ENCODE measurements at places on chromosomes 3 and 15.

DNA sequence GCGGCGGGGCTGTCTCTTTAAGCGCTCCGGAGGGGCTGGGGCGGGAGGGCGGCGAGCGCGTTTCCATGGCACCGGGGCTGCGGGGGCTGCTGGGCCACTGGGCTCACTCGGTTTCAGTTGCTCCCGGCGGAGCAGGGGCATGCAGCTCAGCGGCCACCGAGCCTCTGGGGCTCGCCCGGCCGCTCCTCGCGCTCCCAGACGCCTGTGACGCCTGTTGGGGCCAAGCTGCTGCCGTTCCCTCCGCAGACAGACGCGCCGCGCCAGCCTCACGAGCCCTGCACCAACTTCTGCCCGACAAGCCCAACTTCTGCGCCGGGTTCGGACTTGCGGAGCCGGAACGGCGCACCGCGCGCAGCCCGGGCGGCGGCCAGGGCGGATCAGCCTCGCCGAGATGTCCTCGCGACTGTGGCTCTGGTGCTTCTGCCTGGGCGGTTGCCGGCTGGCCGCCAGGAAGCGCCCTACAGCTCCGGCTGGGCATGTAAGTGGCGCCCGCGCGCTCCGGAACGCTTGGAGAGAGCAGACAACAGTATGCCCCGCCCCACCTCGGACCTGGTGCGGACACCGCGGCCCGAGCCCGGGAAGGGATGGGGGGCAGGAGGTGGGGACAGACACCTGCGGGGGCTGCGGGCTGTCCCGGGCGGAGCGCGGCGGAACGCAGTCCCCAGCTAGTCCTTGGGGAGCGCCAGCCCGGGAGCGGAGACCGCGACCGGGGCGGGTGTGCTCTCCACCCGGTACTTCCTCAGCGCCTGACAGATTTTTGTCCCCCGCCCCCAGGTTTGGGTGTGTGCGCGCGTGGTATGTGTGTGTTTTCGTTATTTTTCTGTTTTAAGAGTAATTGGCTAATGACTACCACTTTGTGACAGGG is 154.1 kb upstream of the GOLIM4 start:
- DNase-seq = peak; percentile 29

GRCh38 chr15:67147396-67147949 is 82.1 kb downstream of the SMAD3 start:
- no peak for DNase-seq

DNA sequence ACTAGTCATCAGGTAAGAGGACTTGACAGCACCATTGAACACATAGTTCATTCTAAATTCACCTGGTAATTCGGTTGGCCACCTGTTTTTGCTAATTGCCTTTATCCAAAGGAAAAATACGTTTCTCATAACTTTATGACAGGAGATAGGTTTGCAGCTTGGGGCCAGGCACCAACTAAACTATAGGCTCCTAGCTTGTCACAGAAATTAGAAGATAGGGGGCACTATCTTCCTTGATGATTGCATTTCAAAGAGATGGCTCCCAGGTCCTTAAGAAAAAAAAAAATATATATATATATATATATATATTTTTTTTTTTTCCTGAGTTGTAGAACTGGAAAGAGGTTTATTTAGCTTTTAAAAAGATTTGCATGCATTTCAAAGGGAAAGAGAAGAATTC is 563.6 kb downstream of the NAALADL2 start:
- no peak for DNase-seq

DNA sequence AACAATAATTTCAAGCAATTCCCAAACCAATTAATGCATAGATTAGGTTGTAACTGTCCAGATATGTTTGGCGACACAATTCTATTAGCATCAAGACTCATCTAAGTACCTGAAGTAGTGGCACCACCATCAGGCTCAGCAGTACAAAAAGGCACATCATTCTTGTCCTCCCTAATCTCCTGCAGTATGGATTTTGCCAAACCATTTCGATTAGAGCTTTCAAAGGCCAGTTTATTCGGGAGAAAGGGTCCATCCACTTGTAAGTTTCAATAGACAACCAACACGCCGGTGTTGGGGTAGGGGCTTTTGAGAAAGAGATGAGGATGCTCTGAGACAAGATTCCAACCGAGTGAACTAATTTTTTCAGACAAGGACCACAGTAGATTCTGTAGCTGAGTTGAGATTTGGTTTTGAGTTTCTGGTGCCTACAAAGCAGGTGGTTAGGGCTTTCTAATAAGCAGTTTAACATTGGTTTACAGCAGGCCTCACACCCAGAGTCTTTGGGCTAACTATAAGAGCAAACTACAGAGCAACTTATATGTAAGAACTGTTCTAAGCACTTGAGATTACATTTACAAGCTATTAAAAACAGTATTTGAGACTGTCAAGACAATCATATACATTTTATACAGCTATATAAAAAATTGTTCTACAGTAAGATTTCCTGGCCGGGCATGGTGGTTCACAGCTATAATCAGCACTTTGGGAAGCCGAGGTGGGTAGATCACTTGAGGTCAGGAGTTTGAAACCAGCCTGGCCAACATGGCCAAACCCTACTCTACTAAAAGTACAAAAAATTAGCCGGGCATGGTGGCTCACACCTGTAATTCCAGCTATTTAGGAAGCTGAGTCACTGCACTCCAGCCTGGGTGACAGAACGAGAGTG is 4.5 kb downstream of the RPL22L1 start:
- DNase-seq = no peak

- DNase-seq = no peak
These were observed 32.0 kb downstream of the SELENOT start for GRCh38 chr3:150635076-150635475.

GRCh38 chr3:100123112-100123511 is 8.8 kb upstream of the FILIP1L start:
- DNase-seq = no peak

DNA sequence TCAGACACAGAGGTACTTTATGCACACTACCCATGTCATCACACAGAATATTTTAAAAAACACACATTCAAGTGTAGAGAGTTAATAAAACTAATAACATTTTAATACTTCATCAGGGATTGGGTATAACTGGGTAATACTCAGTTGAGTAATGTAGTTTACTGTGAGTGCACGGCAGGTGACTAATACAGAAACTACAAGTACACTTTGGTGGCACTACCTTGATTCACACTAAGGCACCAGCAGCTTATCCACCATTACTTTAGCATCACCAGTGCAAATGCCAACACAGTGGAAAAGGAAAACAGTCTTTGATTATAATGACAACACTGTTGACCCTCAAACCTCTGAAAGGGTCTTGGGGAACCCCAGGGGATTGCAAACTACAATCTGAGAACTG is 33.6 kb downstream of the ZNF280D start:
- no peak for DNase-seq

GRCh38 chr3:186049001-186049400 is 59.9 kb downstream of the ETV5 start:
- no peak for DNase-seq

Data from pons (tissue), 1 donor.